ENCODE measurements at places on chromosomes 5 and 9. TPM values are rescaled to one million over a fixed set of nuclear protein-coding genes. Genes with fewer than 3 reads are reported as not detected.

EMB gene
- 15.1 TPM for total RNA-seq

C9orf153 gene
- total RNA-seq: not detected

GABRA1 gene
- not detected for total RNA-seq

CCNJL gene
- total RNA-seq: 21.9 TPM

SPATA31C1 gene
- not detected for total RNA-seq

ADGRD2 gene
- not detected for total RNA-seq

CCDC192 gene
- not detected for total RNA-seq

TXNDC8 gene
- not detected for total RNA-seq

ITGA1 gene
- total RNA-seq: 10.0 TPM

OBP2B gene
- total RNA-seq: not detected

SLC6A7 gene
- total RNA-seq: not detected

KDM3B gene
- total RNA-seq: 45.1 TPM

P4HA2 gene
- 77.5 TPM for total RNA-seq

MLANA gene
- total RNA-seq: not detected

SV2C gene
- total RNA-seq: 0.04 TPM

CCIN gene
- total RNA-seq: not detected

CAPSL gene
- not detected for total RNA-seq

ARRDC3 gene
- 35.2 TPM for total RNA-seq

BHMT2 gene
- 3.7 TPM for total RNA-seq

PLAC8L1 gene
- not detected for total RNA-seq

IL13 gene
- total RNA-seq: not detected

ZNF79 gene
- total RNA-seq: 5.1 TPM

All from kidney epithelial cell (primary cell).